ENCODE measurements at places on chromosomes 4 and X. TPM values are rescaled to one million over a fixed set of nuclear protein-coding genes. Genes with fewer than 3 reads are reported as not detected.

SERPINA7 gene
- total RNA-seq, result not detected

AMBN gene
- total RNA-seq, result not detected

ADGRA3 gene
- 87.5 TPM for total RNA-seq

STPG2 gene
- 1.2 TPM for total RNA-seq

FDCSP gene
- not detected for total RNA-seq

ZCCHC12 gene
- 14.9 TPM for total RNA-seq

SAGE1 gene
- total RNA-seq, result not detected

KCND1 gene
- total RNA-seq, result 3.6 TPM

XKRX gene
- total RNA-seq, result 0.77 TPM

ATOH1 gene
- not detected for total RNA-seq

ABCB7 gene
- 86.8 TPM for total RNA-seq

AADAT gene
- 14.8 TPM for total RNA-seq

AR gene
- 8.9 TPM for total RNA-seq

FHDC1 gene
- total RNA-seq, result 9.0 TPM

MAGEC2 gene
- not detected for total RNA-seq

GAGE12E gene
- not detected for total RNA-seq

IL21 gene
- not detected for total RNA-seq

COL4A5 gene
- total RNA-seq, result 92.6 TPM

SPANXB1 gene
- total RNA-seq, result not detected

LINC00632 gene
- 131 TPM for total RNA-seq

TGIF2LX gene
- not detected for total RNA-seq

LNX1 gene
- 12.3 TPM for total RNA-seq

RNF212 gene
- total RNA-seq, result 1.6 TPM

MAGEA10 gene
- not detected for total RNA-seq

PDCL2 gene
- total RNA-seq, result not detected

PWWP3B gene
- 6.3 TPM for total RNA-seq

EPHA5 gene
- total RNA-seq, result 34.1 TPM

CACNA1F gene
- 27.9 TPM for total RNA-seq

MAPK10 gene
- total RNA-seq, result 179 TPM

MAGEB6 gene
- total RNA-seq, result not detected

PRDM8 gene
- total RNA-seq, result 50.3 TPM

TLR2 gene
- 8.7 TPM for total RNA-seq

CHRNA9 gene
- total RNA-seq, result not detected

EGFL6 gene
- 75.3 TPM for total RNA-seq

MAGED4 gene
- total RNA-seq, result 77.3 TPM

USP17L10 gene
- not detected for total RNA-seq

GPC3 gene
- 64.9 TPM for total RNA-seq

BCAP31 gene
- 57.0 TPM for total RNA-seq

REELD1 gene
- not detected for total RNA-seq

GUCY1B1 gene
- 33.1 TPM for total RNA-seq

FREM3 gene
- 0.93 TPM for total RNA-seq

ZCCHC18 gene
- total RNA-seq, result 8.0 TPM

SSX4B gene
- total RNA-seq, result not detected

S100P gene
- total RNA-seq, result 0.27 TPM

ASB11 gene
- 2.0 TPM for total RNA-seq

OSTC gene
- 91.8 TPM for total RNA-seq

XPNPEP2 gene
- total RNA-seq, result 2.7 TPM

KLKB1 gene
- total RNA-seq, result 2.1 TPM

GALNTL6 gene
- total RNA-seq, result 9.6 TPM

TSPAN7 gene
- total RNA-seq, result 58.6 TPM

All from camera-type eye (tissue), 1 donor.